PC-9 (cell line): ENCODE measurements at places on chromosomes 13 and 19. TPM values are rescaled to one million over a fixed set of nuclear protein-coding genes. Genes with fewer than 3 reads are reported as not detected.

Gene VSTM2B
- not detected in 2 replicates for total RNA-seq

Gene COMMD6
- 117 and 118 TPM in 2 replicates for total RNA-seq

Gene SHISA7
- not detected in 2 replicates for total RNA-seq

Gene DIAPH3
- total RNA-seq: 26.4 and 39.3 TPM in 2 replicates

Gene KASH5
- 0.39 TPM in 1 of 2 replicates, not detected in the other for total RNA-seq

Gene POLR1G
- total RNA-seq: 9.6 and 11.5 TPM in 2 replicates

Gene SIGLEC12
- total RNA-seq: not detected in 2 replicates

Gene ZNF772
- 8.3 and 9.1 TPM in 2 replicates for total RNA-seq

DNA sequence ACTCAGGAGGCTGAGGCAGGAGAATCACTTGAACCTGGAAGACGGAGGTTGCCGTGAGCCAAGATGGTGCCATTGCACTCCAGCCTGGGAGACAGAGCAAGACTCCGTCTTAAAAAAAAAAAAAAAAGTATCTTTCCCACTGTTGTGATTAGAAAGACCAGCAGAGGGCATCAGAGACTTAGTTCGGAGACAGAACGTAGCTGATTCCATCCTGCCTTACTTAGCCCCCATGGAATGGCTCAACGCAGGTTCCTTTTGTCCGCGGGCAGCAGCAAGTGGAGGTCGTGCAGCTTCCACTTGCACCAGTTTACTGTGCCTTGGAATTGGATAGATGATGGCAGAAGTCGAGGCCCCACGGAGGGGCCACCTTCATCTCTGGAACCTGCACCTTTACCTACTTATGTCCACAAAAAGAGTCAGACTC is 8.1 kb downstream of the TIMM29 start:
- peak; percentile 45 for DNase-seq

- no peak for DNase-seq
These were observed 392.8 kb downstream of the SLITRK6 start for GRCh38 chr13:85406269-85406975.

- no peak for DNase-seq
These were observed 2.4 kb downstream of the ZBTB45 start for GRCh38 chr19:58516964-58517833.

GRCh38 chr13:30442926-30443325 is 20.6 kb downstream of the UBE2L5 start:
- no peak for DNase-seq

GRCh38 chr19:47022541-47023447 is 3.2 kb downstream of the NPAS1 start:
- DNase-seq: peak; percentile 23

DNA sequence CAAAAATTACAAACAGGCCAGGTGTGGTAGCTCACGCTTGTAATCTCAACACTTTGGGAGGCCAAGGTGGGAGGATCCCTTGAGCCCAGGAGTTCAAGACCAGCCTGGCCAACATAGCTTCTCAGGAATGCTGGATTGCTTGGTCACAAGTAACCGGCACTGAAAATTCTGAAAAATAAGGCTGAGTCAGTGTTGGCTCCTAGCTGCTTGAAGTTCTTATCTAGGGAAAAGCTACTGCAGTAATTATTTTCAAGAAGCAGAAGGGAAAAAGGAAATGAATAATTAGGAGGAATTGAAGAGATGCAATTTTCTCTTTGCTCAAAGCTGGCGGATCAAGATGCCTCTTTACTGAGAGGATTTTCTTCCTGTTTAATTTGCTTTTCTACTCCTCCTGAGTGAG is 75.0 kb upstream of the GTF3A start:
- DNase-seq: no peak

GRCh38 chr19:41767115-41767514 is 11.8 kb downstream of the CEACAM6 start:
- DNase-seq: no peak

DNA sequence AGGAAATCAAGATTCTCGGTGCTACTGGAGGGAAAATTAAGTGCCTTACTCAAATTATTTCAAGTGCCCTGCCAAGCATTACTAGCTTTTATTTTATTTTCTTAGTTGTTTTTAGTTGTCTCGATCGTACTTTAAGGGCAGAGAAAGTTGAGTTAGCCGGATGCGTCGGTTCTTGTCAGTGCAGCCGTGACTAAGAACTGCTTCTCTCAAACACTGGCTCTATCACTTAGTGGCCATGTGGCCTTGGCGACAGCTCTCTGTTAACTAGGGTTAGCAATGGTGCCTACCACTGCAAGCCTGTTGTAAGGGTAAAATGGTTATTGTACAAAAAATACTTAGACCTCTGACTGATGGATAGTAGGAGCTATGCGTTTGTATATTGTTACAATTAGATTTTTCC is 227.8 kb downstream of the KATNAL1 start:
- DNase-seq: no peak

- no peak for DNase-seq
These were observed at the start of gene TMTC4 for GRCh38 chr13:100674572-100674871. TSS of gene TMTC4 (minus strand) at chr13:100674795. CDS start at chr13:100670362, 4,433 bp downstream.

GRCh38 chr19:19554074-19555023 is 16.3 kb downstream of the CILP2 start:
- no peak for DNase-seq

DNA sequence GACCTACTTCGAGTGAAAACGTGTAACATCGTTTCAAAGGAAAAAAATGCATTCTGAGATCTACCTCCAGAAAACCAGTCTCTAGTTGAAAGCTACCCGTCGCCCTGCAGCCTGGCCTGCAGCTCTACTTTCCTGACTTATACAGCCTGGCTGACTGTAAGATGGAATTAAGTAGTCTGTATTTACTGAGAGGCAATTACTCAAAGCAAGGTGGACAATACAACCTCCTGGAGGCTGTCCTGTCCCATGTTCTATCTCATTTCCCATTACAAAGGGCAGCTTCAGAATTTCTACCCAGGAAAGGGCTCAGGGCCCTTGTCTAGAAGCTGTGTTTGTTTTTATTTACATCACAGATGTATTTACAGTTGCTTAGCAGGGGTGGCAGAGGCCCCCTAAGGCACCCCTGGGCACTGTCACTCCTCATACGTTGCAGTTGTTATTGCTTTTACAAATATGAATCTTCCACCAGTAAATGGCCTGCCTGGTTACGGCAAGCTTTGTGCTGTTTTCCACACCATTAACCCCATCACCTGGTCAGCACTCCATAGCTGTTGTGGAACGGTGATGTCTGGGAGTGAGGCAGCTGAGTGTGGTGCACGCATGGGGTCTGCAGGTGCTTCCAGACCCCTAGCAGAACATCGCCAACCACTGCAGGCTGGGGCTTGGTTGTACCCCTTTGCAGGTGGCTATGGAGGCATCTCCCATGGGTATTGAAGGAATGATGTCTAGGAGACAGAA is 46.3 kb upstream of the MTIF3 start:
- DNase-seq: no peak

DNA sequence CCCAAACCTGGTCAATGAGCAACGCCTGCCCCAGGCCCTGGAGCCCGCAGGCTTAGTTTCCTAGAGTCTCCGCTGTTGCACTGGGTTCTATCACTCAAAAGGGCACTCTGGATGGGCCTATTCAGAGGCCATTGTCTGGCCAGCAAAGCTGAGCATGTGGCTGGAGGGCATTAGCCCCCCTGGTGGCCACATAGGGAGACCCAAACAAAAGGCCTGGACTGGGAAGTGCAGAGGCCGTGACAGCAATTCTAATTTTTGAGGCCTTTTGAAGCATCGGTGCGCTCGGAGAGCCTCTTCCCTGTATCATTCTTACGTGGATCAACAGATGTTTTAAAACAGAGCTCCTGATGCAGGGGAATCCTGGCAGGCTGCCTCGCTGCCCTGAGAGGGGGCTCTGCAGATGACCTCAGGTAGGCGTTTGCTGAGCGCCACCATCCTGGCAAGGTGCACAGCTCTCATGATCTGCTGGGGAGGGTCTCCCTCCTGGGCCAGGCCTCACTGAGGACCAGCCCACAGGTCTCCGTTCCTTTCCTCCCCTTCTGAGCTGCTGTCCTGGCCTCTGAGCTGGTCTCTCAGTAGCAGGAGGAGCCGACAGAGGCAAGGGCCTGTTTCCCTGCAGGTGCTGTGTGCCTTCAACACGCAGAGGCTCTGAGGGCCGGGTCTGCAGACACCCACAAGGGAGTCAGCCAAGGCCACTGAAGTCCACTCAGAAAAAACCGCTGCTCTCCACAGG is 190.5 kb downstream of the URI1 start:
- DNase-seq: no peak
